Mucosa of descending colon (tissue), 3 donors: ENCODE measurements at places on chromosomes 12 and 14. TPM values are rescaled to one million over a fixed set of nuclear protein-coding genes. Genes with fewer than 3 reads are reported as not detected.

GRCh38 chr14:66369157-66369697 is 116.9 kb upstream of the CCDC196 start:
- DNase-seq: no peak

DNA sequence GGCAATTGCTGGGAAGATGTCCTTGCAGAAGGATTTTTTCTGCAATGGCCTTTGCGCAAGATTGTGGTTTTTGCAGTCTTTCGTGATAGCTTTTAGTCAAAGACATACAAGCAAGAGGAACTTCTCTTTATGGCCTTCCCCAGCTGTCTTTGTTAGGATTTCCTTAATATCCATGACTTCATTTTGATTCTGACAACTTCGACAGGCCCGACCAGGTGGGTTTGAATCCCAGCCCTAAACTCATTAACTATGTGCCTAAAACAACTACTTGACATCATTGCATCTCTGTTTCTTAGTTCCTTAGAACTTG is 13.3 kb upstream of the VRK1 start:
- no peak for DNase-seq

DNA sequence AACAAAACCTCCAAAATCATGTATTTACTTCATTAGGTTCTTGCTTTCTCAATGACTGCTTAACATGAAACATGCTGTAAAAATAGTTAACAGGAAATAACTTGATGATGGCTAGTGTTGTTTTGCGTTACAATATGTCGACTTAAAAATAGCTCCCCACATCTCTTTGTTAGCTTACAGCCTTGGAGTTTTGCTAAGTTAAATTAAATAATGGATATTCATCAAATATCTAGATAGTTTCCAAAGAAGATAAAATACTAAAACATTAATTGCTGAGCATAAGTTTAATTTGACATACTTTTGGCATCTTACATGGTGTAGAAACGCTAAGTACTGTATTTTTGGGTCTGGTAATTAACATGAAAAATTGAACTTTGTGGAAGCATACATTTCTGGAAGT is 500.6 kb upstream of the NOVA1 start:
- DNase-seq: no peak

- DNase-seq: no peak
Observed at GRCh38 chr14:74326369-74327152, 21.7 kb upstream of the VRTN start.

DNA sequence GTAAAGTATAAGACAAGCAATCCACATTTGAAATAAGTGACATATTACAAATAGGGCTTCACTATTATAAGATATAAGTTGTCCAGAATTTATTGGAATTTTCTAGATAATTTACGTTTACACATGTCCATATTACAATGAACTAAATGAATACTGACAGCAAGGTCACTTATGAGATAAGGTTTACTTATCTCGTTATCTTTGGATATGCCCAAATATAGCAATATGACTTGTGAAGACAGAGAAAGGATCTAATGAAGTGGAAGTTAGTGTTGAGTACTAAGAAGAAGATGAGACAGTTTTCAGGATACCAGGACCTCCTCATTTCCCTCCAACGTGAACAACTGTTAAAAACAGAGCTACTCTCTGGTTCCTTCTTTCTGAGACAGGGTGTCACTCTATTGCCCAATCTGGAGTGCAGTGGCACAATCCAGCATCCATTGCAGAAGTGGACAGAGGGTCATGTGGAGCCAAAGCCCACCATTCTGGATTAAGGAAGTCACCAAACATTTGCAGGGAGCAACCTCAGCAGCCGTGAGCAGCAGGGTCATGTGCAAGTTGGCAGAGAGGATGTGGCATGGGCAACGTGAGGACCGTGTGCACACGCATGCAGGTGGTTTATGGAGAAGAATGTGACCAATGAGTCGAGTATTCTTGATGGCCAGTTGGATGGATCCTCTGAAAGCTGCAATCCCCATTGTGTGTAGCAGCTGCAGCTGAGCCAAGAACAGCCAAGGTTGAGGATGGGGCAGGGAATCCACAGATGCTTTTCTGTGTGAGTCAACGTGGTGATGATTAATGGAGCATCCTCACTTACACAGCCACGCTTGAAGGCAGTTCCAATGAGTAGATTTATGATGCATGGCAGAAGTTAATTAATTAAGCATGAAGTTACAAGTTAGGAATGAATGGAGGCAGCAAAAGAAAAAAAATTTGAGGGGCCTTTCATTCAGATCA is 111.0 kb downstream of the BICD1 start:
- no peak for DNase-seq

DNA sequence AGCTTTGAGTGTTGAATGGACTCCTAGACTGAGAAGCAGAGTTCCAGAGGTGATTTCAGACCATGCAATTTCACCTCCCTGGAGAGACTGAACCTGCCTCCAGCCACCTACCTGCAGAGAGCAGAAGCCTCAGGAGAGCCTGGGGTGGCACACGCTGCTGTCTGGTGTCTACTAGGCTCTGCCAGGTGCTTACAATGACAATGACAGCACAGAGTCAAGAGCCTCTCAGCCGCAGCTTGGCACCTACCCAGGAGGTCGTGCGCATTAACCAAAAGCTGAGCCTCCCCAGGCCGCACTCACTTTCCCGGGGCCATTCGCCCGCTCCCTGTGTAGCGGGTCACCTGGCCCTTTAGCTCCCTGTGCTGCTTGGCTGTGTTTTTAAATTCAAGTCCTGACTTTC is 63.2 kb downstream of the TESC start:
- DNase-seq: no peak

- peak; percentile 83 for DNase-seq
Observed at GRCh38 chr12:123043536-123044001, 63.1 kb downstream of the ARL6IP4 start.

DNA sequence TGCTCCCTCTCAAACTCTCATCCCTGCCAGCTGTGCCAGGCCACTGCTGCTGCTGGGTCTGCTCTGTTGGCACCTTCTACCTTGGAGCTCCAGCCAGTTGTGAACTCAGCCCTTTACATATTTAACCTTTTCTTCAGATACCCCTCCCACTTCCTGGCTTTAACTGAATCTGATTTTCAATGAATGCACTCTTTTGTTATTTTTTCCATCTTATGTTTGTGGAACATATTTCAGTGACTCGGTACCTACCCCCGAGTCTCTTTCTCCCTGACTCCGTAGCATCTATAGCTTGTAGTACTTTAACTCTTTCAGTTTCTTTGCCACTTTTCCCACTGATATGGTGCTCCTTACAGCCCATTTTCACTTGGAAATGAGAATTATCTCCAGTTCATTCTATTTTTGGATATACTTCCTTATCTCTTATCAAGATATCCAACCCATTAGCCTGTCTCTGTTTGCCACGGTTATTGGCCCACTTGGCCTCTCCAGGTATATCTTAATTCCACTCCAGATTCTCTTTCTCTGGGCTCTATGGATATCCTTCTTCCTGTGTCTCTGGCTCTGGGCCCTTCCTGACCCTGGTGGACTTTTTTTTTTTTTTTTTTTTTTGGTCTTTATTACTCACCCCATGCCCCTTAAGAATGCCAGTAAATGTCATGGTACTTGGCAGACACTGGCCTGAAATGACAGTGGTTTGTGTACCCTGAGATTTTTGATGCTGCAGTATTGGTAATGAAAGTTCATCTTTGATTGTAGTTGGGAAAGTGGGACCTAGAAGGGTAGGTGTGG is 62.7 kb downstream of the PELI2 start:
- DNase-seq: no peak

DNA sequence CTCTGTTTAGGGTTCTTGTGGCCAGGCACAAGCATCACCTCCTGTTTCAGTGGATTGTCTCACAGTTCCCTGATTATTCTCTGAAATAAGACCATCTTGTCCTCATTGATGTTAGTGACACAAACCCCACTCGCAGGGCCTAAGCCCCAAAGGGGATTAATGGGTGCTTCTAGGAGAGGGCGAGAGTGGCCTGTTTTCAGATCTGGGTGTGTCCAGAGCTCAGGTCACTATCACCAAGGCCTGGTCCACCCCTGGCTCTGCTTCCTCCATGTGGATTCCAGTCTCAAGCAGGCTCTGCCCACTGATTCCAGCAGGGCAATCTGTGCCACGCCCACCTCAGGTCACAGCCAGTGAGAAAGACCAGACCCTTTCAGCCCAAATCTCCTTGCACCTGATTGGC is 361.9 kb downstream of the ADGRD1 start:
- DNase-seq: no peak

GRCh38 chr14:74202113-74202512 is 37.1 kb upstream of the VSX2 start:
- no peak for DNase-seq

- DNase-seq: no peak
Observed at GRCh38 chr12:51389302-51389999, 1.8 kb downstream of the GALNT6 start.

GRCh38 chr12:644818-645552 is 18.3 kb downstream of the NINJ2 start:
- no peak for DNase-seq

GRCh38 chr14:69665631-69666030 is 54.2 kb downstream of the SUSD6 start:
- no peak for DNase-seq

- no peak for DNase-seq
Observed at GRCh38 chr12:31650918-31651317, 8.6 kb upstream of the ETFBKMT start.

GRCh38 chr12:15335959-15336358 is 13.7 kb downstream of the PTPRO start:
- no peak for DNase-seq

GRCh38 chr12:67062193-67062592 is 207.0 kb upstream of the CAND1 start:
- no peak for DNase-seq

DNA sequence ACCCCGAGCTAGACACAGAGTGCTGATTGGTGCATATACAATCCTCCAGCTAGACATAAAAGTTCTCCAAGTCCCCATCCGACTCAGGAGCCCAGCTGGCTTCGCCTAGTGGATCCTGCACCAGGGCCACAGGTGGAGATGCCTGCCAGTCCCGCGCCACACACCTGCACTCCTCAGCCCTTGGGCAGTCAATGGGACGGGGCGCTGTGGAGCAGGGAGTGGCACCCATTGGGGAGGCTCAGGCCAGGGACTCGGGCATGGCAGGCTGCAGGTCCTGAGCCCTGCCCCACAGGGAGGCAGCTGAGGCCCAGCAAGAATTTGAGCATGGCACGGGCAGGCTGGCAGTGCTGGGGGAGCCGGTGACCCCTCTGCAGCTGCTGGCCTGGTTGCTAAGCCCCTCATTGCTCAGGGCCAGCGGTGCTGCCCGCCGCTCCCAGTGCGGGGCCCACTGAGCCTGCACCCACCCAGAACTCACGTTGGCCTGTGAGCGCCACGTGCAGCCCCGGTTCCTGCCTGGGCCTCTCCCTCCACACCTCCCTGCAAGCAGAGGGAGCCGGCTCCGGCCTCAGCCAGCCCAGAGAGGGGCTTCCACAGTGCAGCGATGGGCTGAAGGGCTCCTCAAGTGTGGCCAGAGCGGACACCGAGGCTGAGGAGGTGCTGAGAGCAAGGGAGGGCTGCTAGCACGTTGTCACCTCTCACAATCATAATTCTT is 136.7 kb downstream of the PAWR start:
- DNase-seq: no peak

DNA sequence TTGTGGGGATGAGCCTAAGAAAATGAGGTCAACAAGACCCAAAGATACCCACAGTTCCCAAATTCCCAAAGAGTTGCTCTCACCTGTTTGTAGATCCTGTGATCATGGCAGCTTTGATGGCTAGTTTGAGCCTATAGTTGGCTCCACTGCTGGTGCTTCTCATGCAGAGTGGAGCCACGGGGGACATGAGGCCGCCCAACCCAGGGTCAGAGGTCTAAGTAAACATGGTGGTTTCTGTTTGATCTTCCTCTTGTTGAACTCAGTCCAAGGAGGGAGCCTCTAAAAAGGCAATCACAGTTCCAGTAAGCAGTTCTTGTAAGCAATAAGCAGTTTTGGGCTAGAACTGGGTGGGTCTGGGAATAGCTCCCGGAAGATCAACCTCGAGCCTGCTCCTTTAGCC is 125.6 kb upstream of the DHRS4 start:
- peak; percentile 28 for DNase-seq

GRCh38 chr14:101709533-101709881 is 52.0 kb upstream of the PPP2R5C start:
- no peak for DNase-seq

DNA sequence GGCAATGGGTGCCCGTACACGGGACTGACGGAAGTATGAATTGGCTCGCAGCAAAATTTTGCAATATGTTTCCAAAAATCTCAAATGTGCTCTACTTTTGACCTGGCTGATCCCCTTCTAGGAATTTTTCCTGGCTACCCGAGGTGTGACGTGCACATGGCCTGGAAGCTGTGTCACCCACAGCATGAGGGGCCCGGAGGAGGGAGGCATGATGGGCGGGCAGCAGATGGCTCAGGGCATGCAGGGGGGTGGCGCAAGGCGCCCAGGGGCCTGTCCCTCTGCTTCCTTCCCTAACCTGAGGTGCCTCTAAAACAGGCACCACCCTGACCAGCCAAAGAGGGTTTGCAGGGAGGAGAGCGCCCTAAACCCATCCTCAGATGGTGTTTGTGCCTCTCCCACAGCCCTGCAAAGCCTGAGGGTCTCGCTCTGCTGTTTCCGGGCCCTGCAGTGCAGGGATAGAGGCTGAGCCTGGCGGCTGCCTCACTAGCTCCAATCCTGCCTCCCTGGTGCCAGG is 6.7 kb downstream of the GPR132 start:
- no peak for DNase-seq

DNA sequence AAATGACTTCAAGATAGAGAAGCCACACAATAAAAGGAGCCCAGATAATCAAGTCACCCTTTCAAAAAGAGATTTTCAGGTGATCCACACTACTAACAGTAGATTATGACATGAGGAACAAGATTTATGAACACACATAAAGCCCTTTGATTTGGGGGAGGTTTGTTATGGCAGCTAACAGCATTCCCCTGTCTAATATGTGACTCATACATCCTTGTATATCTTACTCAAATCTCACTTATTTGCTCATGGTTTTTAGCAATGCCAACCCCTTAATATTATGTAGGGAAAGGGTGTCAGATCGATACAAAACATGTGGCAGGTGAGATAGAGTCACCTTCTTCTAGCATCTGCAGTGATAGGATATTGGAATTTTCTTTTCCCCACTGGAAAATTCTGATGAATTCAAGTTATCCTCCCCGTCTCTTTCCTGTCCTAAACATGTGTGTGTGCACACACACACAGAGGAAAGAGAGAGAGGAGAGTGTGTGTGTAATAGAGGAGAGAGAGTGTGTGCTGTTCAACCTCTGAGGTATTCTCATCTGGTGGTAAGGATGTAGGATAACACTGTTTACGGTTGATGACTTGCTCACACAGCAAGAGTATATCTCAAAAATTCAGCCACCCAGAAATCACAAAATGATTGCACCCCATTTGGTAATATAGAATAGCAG is 319.9 kb downstream of the KCNC2 start:
- no peak for DNase-seq

The GDF3 gene
- total RNA-seq: not detected

The FAR2 gene
- 93.0 TPM for total RNA-seq

The TMEM63C gene
- total RNA-seq: 34.9 TPM

The C3AR1 gene
- total RNA-seq: 2.8 TPM

The FAM186B gene
- total RNA-seq: 0.35 TPM

The SERPINA3 gene
- 41.3 TPM for total RNA-seq

The CLEC12A gene
- 0.41 TPM for total RNA-seq

The OASL gene
- 32.4 TPM for total RNA-seq

The KLHDC1 gene
- total RNA-seq: 1.8 TPM

The DNAH10 gene
- total RNA-seq: 0.29 TPM

The STYK1 gene
- total RNA-seq: 37.6 TPM

The SLCO1B1 gene
- not detected for total RNA-seq

The PTPRO gene
- total RNA-seq: 21.9 TPM

The ANKRD33 gene
- total RNA-seq: not detected

The AMHR2 gene
- not detected for total RNA-seq

The POLE2 gene
- 8.1 TPM for total RNA-seq

The TPH2 gene
- total RNA-seq: not detected

The LMNTD1 gene
- total RNA-seq: 0.76 TPM
